ENCODE measurements at places on chromosomes 11 and 22.

GRCh38 chr22:48025096-48025495 lies 1262.6 kb downstream of the TBC1D22A start:
- no peak for DNase-seq

GRCh38 chr11:45926536-45927331 lies 4.3 kb downstream of the LARGE2 start:
- DNase-seq: no peak

DNA sequence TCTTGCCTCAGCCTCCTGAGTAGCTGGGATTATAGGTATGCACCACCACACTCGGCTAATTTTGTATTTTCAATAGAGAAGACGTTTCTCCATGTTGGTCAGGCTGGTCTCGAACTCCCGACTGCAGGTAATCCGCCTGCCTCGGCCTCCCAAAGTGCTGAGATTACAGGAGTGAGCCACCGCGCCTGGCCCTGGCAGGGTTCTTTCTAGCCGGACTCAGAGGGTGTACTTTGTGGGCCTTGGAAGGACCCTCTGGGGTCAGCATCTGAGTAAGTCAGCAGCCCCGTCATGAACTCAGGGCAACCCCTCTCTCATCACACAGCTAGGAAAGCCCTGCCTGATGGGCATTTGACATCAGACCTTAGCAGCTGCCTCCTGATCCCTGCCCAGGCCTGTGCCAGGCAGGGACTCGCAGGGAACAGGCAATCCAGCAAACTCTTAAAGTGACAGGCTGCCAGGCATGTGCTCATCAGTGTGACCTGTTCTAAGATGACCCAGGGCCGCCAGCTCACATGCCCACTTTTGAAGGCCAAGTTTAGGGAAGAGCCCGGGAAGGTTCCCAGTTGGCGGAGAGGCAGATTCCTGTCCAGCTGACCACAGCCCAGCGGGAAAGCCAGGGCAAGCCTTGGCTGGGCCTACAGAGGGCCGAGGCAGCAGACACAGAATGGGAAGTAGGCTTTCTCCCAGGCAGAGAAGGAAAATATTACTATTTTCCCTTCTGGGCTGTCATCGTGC lies 92.9 kb downstream of the MORC2 start:
- no peak for DNase-seq

DNA sequence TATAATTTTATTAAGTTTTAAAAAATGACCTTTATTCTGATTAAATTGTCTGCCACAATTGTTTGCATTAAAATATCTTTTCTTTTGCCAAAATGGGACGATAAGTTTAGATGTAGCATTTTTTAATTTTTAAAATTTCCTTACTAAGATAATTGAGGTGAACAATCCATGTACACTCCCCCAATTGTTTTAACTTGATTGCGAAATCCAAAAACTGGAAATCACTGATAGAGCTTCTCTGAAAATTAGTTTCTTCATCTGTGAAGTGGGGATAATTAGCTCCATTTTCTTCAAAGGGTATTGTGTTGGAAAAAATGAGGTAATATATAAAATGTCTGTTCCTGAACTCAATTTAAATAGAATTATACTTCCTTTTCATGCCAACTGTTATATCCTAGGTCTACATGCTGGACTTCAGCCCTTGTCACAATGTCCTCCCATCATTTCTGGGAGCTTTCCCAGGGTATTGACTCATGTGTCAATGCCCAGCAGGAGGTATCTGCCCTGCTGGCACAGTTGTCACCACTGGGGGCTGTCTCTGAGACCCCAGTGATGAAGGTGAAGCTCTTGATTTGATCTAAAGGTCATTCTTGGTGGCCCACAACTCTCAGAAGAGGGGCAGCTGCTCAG lies 28.7 kb upstream of the NAV2 start:
- no peak for DNase-seq

DNA sequence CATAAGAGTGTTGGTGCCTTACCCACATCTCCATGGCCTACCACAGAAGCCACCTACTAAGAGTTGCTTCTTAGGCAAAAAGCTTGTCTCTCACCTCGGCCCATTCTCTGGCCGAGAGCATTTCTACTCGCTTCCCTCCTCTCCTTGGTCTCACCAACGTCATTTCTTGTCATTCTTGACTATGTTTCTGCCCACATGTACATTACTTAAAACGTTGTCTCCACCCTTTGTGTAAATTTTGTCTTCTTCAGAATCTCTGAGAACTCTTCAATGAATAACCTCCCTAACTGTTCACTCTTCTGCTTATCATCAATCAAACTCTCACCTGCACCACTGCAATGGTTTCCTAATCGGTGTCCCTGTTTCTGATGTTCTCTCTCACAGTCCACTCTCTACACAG lies 20.1 kb downstream of the SOX6 start:
- DNase-seq: no peak

DNA sequence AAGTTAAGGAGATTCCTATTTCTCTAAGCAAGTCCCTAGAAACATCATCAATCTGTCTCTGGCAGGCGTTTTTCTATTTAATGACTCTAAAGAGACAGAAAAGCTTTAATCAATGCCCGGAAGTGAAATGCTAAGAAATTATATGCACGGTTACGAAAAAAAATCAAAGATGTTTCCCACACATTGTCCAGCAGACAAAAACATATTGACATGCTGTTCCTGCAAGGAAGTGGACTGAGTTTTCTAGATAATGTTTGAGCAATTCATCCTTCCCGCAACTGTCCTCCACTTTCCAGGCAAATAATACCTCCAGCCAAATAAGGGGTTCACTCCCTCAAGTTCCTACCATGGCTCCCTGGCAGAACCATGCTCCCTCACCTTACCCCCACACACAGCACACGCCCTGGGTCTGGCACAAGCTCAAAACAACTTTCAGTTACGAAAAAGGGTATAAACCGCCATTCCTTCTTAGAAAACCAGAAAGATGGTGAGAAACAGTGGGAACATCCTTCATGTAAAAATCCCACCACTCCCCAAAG lies 29.6 kb downstream of the GALNT18 start:
- DNase-seq: no peak

- no peak for DNase-seq
These were observed 12.5 kb upstream of the PTPRJ start for GRCh38 chr11:47967577-47968525.

- DNase-seq: no peak
These were observed 1074.5 kb downstream of the LRRC4C start for GRCh38 chr11:40384991-40385390.

DNA sequence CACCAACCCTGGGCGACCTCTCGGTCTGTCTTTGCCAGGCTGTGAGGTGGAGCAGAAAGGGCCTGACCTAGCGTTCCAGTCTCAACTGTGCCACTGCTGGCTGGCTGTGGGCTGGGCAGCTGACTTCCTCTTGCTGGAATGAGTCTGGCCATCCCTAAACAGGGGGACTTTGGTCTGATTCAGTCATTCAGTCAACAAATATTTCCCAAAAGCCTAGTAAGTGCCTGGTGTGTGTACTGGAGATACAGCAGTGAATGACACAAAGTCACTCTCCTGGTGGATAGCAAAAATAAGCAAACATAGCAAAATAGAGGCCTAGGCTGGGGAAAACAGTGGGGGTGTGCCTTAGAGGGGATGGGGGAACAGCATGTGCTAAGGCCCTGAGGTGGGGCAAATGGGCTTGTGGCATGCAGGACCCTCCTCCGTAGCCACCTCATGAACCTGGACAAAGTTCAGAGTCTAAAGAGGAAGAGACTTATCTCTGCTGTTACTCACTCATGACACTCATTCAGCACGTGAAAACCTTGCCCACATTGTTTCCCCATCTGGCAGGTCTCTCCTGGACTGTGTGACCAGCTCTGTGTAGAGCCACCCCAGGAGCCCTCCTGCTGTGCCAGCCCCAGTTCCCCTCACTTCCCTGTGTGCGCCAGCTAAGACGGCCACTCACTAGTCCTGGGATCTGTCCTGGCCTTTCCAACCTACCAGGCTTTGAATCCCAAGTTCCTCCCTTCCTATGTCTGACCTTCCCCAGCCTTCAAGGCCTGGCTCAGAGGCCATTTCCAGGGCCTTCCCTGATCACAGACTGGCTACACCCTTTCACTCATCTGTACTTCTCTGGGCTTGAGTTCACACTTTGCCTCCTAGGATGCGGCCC lies 4.7 kb downstream of the GUCD1 start:
- no peak for DNase-seq

GRCh38 chr11:72241291-72241781 lies 2.6 kb downstream of the PHOX2A start:
- DNase-seq: no peak

DNA sequence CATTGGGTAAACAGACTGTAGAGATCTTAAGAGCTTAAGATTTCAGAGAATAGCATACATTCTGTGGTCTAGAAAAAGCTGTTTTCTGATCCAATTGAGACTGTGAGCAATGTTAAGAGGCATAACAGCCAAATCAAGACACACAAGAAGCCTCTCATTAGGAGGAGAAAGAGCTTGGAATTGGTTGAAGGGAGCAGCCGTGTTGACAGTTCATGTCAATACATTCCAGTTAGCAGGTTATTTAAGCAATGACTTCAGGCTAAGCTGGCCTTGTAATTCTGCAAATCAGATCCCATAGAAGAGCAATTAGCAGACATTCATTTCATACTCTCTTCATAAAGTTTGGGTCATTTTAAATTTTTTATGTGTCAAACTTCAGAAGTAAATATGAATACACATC lies 50.9 kb downstream of the ETS1 start:
- no peak for DNase-seq

DNA sequence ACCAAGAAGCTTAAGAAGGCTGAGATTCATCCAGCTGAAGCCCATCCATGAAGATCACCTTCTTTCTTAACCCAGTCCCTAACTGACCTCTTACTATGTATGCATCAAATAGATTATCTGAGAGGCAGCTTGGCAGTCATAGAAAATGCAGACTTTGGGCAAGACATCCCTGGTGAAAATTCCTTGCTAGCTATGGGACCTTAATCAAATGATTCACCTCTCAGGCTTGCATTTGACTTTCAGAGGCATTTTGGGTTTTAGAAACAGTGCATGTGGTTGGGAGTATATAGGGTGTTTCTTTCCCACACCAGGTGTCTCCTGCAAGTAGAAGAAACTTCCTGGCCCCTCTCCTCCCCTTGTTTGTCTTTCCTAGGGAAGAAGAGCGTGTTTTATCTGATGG lies 188.5 kb upstream of the ISX start:
- DNase-seq: no peak

GRCh38 chr11:116972691-116973090 lies 125.5 kb downstream of the SIK3 start:
- DNase-seq: no peak

DNA sequence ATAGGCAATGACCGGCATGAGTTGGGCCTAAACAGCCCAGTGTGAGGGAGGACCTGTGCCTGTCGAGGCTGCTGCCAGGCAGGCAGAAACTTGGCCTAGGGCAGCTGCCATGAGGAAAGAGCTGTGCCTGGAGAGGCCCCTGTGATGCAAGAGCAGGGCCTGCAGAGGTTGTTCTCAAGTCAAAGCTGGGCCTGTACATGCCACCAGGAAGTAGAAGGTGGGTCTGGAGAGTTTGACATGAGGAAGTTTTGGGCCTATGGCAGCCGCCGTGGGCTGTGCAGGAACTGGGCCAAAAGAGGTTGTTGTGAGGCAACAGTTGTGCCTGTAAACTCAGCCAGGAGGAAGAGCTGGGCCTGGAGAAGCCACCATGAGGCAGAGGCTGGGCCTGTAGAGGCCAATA lies 43.2 kb downstream of the OR4C45 start:
- no peak for DNase-seq

DNA sequence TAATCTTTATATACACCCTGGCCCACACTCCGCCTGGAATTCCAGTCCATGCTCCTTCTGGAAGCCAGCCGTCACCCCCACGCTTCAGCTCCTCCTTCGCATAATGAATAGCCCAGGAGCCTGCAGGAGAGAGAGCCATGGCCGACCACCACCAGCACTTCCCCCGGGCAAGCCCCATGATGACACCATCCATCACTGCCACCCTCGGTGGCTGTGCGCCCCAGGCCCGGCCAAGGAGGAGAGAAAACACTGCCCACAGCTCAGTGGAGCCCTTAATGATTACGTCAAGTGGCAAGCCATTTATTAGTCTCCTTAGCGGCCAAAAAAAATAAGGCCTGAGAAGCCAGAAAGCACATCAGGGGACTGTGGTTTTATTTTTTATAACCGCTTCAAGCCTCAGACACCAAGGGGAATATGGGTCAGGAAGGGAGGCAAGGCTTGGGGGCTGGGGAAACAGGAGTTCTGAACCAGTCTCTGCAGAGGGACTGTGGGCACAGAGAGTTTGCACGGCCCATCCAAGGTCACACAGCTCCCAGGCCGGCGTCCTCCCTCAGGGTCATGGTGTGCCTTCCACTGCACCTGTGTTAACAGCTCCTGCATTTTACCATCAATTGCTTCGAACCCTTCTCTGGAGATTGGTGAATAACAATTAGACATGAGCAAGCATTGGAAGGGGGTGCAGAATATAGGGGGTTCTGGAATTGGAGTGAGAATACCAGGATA lies 134.3 kb downstream of the MN1 start:
- DNase-seq: no peak

GRCh38 chr11:118931571-118931970 lies 5.8 kb upstream of the BCL9L start:
- DNase-seq: no peak

DNA sequence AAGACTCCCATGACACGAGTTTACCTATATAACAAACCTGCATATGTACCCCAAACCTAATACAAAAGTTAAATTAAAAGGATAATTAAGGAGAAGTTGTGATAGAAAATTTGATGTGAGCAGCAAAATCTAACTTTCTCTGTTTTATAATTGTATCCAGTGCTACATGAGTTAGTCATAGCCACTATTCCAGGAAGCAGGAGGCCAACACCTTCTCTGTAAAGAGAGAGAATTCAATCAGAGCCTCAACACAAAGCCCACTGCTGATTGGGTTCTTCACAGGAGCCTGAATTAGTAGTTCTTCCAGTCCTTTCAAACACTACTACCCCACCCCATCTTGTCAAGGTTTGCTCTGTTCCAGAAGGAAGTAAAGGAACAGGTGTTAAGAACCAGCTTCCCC lies 84.2 kb downstream of the BLID start:
- no peak for DNase-seq

- DNase-seq: no peak
These were observed 30.0 kb upstream of the FAR1 start for GRCh38 chr11:13638422-13638821.

DNA sequence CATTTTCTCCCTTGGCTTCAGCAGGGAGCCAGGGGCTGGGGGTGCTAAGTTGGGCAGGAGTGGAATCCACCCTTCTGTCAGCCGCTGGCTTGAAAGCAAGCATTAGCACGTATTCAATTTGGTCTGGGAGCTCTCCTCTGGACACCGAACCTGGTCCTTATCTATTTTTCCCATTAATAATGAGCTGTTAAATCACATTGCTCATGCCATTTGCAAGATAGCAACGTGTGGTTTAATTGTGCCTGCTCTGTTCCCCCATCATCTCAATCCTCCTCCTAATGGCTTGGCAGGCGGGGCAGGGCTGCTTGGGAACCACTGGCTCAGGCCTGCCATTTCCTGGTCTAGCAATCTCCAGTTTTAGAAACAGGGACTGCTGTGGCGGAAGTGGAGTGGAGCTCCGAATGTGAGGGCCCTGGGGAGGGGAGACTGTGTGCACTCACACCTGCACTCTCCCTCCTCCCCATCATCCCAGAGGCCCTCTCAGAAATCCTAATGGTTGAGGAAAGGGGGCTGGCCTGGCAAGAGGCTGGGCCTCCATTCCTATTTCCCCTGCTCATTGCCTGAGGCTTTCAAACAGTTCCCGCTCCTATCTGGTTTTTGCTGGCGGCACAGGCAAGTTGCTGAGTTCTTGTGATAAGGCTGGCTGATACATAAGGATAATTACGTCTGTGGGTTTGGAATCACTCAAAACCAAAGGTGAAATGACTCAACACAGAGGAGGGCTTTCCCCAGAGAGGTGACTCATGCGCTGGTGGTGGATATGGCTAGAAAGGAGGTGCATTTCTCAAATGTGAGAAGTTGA lies 201.2 kb upstream of the E2F8 start:
- DNase-seq: no peak

- DNase-seq: no peak
These were observed 10.6 kb upstream of the CSNK1E start for GRCh38 chr22:38327805-38328204.
